ENCODE measurements at places on chromosomes 13 and 19.

DNA sequence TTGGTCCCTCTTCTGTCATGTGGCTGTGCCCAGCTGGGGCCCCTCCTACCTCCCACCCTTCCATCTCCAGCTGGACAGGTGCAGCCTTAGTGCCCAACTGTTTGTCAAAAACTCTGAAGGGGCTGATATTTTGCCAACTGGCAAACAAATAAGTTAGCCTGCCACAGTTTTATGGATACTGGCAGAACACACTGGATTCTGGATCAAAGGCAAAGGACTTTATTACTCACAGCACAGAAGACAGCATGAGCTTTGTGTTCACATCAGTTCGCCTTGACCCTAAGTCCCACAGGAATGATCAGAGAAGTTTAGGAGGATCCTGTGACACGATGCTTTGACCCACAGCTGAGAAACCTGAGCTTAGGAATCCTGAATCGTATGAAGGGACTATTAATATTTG, 16.4 kb downstream of the KLK2 start:
- no peak for DNase-seq

DNA sequence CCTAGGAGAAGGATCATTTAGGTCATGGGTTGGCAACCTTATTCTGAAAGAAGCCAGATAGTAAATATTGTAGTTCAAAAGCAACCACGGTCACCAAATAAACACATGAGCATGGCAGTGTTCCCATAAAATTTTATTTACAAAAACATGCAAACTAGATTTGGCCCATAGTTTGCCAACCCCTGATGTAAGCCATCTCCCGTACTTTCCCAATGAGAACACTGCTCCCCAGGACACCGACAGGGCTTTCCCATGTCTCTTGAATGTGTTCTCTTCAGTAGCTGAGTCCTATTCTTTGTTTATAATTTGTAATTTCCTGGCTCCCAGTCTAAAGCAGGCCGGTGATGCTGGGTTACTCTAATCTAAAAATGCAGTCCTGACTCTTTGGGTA, 239.6 kb downstream of the LHFPL6 start:
- DNase-seq: no peak

DNA sequence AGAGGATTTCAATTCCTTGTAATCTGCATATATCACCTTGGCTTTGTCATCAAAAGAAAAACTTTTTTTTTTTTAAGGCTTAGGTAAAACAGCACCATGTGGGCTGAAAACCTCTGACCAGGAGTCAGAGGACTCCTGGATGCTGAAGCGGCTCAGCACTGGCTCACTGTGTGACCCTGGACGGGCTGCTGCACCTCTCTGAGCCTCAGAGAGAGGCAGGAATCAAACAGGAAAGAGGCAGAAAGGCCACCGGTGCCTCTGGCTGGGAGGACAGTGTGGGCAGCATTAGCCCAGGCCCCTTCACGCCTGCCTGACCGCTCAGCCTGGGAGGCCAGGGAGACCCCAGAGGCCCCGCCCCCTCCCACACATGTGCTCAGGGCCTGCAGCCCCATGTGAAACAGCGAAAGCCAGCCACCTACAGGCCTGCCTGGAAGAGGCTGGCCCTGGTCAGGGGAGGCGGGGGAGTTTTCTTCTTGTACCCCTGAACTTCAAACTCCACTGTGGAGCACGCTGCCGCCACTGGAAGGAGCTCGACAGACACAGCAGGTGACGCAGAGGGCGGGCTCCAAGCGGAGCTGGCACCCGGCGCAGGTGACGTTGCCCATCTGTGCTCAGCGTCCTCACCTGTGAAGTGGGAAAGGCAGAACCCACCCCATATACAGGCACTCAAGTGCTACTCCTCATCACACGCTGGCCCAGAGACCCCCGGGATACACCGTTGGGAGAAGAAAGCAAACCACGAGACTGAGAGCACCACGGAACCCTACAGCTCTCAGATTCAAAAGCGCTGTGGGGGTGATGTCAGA, 39.7 kb downstream of the MLLT1 start:
- DNase-seq: no peak

DNA sequence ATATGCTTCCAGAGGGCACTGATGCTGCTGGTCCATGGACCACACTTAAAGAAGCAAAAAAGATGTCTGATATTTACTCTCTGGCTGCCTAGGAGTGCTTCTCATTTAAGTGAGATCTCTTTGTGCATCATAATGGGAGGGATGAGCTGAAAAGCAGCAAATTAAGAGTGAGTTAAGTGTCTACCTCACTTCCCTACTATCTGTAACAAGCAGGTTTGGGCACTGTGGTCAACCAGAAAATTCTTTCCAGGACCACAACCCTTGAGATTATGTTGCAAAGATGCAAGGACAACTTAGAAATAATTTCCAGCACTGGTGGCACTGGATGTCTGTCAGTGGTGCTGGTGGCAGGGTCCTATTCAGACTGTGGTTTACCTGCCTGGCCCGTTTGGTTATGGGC, 52.1 kb upstream of the USPL1 start:
- DNase-seq: no peak
